Glomerular endothelial cell (primary cell): ENCODE measurements at places on chromosomes 7 and 10. TPM values are rescaled to one million over a fixed set of nuclear protein-coding genes. Genes with fewer than 3 reads are reported as not detected.

DNA sequence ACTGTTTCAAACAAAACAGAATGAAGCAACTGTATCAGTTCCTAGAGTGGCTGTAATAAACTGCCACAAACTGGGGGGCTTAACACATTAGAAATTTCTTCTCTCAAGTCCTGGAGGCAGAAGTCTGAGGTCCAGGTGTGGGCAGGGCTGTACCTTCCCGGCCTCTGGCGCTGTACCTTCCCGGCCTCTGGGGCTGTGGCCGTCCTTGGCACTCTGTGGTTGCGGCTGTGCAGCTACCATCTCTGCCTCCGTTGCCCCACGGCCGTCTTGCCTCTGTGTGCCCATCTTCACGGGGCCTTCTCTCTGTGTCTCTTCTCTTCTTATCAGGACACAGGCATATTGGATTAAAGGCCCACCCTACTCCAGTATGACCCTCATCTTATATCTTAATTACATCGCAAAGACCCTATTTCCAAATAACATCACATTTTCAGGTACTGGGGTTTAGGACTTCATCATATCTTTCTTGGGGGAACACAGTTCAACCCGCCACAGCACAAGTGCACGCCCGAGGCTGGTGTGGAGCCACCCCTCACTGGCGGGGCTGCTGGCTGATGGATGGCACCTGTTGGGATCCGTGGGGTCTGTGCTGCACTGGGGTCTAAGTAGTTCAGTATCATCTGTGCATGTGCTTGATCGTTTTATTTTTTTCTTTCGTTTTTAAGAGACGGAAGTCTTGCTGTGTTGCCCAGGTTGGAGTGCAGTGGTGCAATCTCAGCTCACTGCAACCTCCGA lies 123.2 kb downstream of the ACTR3B start:
- DNase-seq = no peak

DNA sequence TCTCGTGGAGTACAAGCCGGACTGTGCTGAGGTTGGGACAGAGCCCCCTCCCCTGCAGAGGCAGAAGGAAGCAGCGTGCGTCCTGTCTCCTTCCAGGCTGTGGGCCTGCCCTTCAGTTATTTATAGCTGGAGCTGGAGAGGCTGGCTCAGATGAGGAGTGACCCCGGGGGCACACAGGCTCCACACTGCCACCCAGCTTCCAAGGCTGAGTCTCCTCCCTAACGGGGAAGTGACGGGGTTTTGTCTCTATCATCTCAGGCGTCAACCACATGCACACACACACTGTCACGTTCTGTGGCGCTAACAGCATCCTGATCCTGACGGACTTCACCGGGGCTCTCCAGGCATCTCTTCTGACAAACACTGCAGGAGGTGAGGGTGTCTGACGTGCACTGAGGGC lies 25.4 kb downstream of the AMZ1 start:
- no peak for DNase-seq

GRCh38 chr10:30048768-30049517 lies 10.4 kb downstream of the JCAD start:
- no peak for DNase-seq

Gene CPED1
- 2.0 and 2.3 TPM in 2 replicates for total RNA-seq

DNA sequence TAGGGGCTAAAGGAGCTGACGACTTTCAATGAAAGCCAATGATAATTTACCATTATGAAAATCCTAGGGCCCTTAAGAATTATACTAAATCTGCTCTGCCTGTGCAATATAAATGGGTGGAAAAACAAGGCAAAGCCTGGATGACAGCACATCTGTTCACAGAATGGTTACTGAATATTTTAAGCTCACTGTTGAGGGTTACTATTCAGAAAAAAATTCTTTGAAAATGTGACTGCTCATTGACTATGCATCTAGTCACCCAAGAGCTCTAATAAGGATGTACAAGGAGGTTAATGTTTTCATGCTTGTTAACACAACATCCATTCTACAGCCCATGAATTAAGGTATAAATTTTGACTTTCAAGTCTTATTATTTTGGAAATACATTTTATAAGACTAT lies 8.9 kb downstream of the DKK1 start:
- no peak for DNase-seq

- DNase-seq = no peak
These were observed 27.7 kb upstream of the ADGRA1 start for GRCh38 chr10:133060022-133060421.

GRCh38 chr10:84548869-84549268 lies 220.5 kb downstream of the CCSER2 start:
- no peak for DNase-seq

- DNase-seq = no peak
These were observed 23.9 kb downstream of the NUDCD3 start for GRCh38 chr7:44466300-44467216.

- DNase-seq = no peak
These were observed 6.8 kb upstream of the HECW1 start for GRCh38 chr7:43105521-43106120.

Gene SLC16A12
- total RNA-seq = 0.58 and 1.6 TPM in 2 replicates

- DNase-seq = no peak
These were observed 235.3 kb downstream of the CCDC3 start for GRCh38 chr10:12766223-12766622.

Gene PRF1
- not detected in 2 replicates for total RNA-seq

DNA sequence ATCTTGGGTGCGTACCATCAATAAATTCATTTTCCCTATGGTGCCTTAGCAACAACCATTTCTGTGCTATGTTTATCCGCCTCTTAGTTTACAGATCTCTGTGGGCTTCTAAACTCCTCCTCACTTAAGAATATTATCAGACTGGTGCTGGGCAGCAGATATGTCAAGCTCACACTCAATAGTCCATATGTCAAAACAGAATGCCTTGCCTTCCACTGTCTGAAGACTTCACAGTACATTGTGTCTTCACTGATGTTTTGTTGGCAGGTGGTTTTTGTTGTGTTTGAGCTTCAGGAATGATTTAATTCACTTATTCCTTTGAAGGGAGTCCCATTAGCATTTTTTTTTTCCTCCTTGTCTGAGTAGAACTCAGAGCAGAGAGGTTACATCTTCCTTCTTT lies 419.6 kb downstream of the DNAJB9 start:
- DNase-seq = no peak
